ENCODE measurements at places on chromosomes 1 and 21. TPM values are rescaled to one million over a fixed set of nuclear protein-coding genes. Genes with fewer than 3 reads are reported as not detected.
A peak's percentile ranks its signal among the peaks of the same experiment; 100 is the strongest.

The HEYL gene
- 8.4 TPM for total RNA-seq

DNA sequence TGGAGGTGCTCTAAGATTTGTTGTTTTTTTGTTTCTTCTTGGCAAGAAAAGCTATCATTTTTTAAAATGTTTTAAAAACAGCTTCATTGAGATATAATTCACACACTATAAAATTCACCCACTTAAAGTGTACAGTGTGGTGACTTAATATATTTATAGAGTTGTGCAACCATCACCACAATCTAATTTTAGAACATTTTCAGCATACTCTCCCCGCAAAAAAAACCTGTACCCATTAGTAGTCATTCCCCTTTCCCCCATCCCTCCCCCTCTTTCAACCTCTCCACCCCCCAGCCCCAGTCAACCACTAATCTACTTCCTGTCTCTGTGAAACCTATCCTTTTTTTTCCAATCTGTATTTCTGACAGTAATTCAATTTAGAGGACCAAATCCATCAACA, 30.6 kb downstream of the ZC3H11B start:
- ATAC-seq, result no peak

The WDR64 gene
- 0.16 TPM for total RNA-seq

- ATAC-seq, result no peak
These were observed 59.2 kb upstream of the TNR start for GRCh38 chr1:175802407-175803123.

GRCh38 chr21:22356663-22357062, 1358.5 kb downstream of the NCAM2 start:
- no peak for ATAC-seq

The PDPN gene
- total RNA-seq, result 10.9 TPM

DNA sequence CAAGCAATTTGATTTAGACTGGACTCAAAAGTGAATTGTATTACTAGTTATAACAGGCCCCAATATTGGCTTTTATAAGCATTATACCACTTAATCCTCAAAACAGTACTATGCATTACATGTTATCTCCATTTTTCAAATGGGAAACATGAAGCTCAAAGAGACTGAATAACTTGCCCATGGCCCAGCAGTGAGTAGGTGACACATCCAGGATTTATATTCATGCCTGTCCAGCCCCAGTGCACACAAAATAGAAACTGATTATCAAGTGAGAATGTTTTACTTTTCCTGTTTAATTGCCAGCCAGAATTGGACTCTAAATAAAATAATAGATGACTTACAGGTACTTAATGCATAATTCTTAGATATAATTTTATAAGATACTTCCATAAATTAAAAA, 82.9 kb downstream of the NIBAN1 start:
- no peak for ATAC-seq

DNA sequence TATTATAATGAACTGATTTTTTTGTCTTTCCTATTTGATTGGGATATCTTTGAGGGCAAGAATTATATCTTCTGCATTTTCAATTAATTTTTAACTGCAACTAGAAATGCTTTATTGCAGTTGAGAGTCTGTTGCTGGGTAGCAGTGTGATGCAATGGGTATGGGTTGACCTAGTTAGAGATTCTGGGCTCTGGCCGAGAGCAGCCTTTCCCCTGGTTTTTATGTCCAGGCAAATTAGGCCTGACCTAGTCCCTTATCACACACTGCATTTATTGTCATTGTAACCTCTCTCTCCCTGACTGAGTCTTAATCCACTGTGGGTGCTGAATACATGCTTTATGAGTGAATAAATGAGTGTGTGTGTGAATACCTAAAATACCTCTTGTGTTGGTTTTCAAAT, 206.4 kb upstream of the PTGFR start:
- peak; percentile 86 for ATAC-seq

DNA sequence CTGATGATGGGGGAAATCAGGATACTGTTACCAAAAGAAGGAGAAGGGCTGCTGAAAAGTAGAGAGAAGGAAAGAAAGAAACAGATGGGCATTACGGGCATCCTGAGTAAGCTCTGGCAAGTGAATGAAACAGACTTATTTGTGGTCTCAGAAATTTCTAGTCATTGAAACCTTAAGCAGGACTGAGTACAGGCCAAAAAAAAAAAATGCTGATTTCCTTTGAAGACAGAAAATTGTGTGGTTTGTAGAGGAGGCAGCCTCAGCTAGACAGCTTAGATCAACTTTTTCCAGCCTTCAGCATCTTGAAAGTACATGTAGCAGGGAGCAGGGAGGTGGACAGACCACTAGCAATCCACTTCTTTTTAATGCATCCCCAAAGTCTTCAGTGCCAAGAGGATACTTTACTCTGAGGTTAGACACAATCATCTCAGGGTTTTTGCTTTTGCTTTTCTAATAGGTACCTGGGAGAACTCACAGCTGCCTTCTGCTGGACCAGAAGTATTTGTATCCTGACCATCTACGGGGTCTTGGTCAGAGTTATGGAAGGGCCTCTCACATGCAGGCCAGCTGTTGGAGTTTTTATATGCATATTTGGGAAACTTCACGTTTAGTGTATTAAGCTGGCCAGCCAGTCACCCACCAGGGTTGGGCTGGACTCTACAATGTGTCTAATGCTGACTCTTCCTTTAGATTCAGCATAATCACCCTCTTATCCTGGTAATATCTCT, 10.6 kb upstream of the CAPZB start:
- ATAC-seq, result peak; percentile 27

The S100A12 gene
- total RNA-seq, result not detected

DNA sequence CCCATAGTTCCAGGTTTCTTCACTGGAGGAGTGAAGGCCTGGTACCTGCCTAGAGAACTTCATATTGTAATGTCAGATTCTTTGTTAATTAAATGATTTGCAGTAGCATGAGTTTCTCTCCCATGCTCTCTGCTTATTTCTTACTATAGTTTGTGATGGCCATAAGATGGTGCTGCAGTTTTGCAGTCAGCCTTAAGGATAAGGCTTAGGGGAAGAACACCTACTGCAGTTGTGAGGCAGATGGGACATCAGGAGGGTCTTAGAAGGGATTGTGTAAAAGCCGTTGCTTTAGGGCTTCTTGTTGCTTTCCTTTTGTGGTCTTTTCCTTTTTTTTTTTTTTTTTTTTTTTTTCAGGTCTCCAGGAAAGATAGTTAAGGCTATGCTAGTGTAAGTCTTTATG, 61.8 kb downstream of the MACF1 start:
- ATAC-seq, result no peak

All from gastroesophageal sphincter (tissue), 4 donors.